ENCODE measurements at places on chromosomes 1 and 21.

- DNase-seq, result peak; percentile 45
Measured at GRCh38 chr1:154386643-154387352, 18.3 kb upstream of the IL6R start.

DNA sequence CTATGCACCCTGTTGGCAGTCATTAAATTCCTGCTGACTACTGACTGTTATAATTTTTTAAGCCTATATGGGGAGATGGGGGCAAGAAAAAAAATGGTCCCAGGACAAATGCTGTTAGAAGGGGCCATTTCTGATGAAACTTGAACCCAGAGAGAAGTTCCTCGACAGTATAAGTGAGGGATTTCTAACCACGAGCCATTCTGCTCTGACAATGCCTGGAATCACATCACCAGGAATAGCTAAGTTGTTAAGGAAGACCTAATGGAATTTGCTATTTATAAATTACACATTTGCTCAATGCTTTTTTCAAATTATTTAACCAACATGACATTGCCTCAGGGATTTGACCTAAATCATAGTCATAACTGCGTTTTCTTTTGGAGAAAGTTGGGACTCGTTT lies 55.2 kb downstream of the LHX9 start:
- DNase-seq, result no peak

GRCh38 chr1:163168053-163168452 lies 34.7 kb downstream of the RGS5 start:
- peak; percentile 99 for DNase-seq

DNA sequence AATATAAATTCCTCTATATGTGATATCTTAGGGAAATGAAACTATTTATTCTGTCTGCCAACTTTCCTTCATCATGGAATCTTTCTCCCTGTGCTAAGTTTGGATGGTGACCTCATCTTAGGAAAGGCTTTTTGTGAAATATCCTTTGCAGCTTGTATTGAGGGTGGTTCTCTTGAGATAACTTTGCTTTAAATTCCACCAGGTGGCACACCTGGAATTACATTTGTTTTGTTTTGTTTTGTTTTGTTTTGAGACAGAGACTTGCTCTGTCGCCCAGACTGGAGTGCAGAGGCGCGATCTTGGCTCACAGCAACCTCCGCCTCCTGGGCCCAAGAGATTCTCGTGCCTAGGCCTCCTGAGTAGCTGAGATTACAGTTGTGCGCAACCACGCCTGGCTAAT lies 7.6 kb upstream of the CD1A start:
- DNase-seq, result no peak

DNA sequence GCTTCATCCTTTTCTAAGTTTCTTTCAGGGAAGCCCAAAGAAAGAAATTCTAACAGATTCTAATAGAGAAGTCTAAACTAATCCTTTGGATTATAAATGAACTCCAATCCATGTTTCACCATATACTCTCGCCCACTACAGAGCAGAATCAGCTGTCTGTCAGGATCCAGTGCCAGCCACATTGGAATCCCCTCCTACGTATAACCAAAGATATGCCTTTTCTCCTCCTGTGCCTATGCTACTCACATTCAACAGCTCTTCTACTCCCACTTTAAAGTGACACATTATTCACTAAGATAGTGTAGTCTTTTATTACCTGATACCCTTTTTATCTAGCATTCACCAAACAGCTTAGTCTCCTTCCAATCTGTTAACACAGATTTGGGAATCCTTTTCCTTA lies 3.1 kb downstream of the ETV3 start:
- DNase-seq, result no peak

- DNase-seq, result no peak
Measured at GRCh38 chr1:84702143-84702542, 11.9 kb upstream of the SSX2IP start.

DNA sequence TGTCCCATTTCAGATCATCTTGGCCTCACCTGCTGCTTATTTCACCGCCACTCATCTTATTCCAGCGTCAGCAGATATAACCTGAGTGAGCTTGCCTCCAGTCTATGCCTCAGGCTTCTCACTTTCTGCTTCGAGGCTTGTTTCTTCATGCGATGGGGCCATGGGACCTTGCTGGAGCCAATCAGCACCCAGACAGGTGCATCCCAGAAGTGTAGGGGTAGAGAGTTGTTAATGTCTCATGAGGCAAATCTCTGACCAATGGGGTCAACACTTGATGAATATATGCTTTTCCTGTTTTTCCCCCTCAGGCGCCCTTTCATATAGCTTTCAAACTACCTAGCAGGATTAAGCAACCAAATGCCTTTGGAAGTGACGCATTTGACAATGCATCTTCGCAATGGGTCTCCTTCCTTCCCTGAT lies 935 bp upstream of the YIPF1 start:
- no peak for DNase-seq

GRCh38 chr1:16966282-16966681 lies 14.1 kb downstream of the MFAP2 start:
- no peak for DNase-seq

GRCh38 chr1:237011432-237011831 lies 7.2 kb upstream of the MT1HL1 start:
- no peak for DNase-seq

GRCh38 chr1:158781104-158781503 lies at the start of gene OR6N2:
Gene OR6N2 (minus strand): TSS chr1:158781204. CDS start chr1:158777635, 3,569 bp downstream.
- DNase-seq, result no peak

- no peak for DNase-seq
Measured at GRCh38 chr1:110234691-110235090, 24.6 kb downstream of the KCNC4 start.

DNA sequence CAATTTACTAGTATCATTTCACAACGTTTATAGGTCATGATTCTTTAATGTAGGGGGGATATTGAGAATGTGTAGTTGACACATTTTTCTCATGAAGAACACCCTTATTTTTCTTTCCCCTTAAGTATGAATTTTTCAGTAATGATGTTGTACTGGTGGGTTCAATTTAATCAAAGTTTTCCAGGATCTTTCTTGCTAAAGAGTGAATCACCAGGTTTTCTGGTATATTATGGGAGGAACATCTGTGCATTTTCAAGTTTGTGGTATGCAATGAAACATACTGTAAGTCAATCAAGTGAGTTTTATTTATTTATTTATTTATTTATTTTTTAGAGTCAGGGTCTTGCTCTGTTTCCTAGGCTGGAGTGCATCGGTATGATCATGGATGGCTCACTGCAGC lies 221.2 kb upstream of the PTGFR start:
- peak; percentile 65 for DNase-seq

DNA sequence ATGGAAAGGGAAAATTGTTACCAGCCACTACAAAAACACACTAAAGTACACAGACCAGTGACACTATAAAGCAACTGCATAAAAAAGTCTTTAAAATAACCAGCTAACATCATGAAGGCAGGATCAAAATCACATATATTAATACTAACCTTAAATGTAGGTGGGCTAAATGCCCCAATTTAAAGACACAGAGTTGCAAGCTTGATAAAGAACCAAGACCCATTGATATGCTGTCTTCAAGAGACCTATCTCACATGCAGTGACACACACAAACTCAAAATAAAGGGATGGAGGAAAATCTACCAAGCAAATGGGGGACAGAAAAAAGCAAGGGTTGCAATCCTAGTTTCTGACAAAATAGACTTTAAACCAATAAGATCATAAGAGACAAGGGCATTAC lies 246.3 kb downstream of the SEC16B start:
- no peak for DNase-seq

DNA sequence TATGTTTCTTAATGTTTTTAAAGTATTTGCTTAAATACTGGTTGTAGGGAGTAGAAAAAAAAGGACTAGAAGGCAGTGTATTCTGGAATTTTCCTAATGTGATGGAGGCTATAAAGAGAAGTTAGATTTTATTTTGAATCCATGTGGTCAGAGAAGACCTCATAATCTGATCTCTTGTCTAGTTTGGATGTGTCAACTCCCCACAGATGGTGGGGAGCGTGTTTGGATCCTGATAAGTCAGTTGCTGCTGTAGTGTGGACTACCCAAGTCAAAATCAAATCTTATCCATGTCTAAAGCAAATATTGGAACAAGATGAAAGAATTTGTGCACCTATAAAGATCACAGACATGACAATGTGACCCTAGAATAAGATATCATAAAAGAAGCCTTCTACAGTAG lies 918.0 kb downstream of the LTN1 start:
- no peak for DNase-seq

GRCh38 chr1:89060091-89060490 lies 4.9 kb downstream of the GBP1 start:
- DNase-seq, result no peak

- no peak for DNase-seq
Measured at GRCh38 chr1:2344121-2344681, 47.2 kb downstream of the MORN1 start.

DNA sequence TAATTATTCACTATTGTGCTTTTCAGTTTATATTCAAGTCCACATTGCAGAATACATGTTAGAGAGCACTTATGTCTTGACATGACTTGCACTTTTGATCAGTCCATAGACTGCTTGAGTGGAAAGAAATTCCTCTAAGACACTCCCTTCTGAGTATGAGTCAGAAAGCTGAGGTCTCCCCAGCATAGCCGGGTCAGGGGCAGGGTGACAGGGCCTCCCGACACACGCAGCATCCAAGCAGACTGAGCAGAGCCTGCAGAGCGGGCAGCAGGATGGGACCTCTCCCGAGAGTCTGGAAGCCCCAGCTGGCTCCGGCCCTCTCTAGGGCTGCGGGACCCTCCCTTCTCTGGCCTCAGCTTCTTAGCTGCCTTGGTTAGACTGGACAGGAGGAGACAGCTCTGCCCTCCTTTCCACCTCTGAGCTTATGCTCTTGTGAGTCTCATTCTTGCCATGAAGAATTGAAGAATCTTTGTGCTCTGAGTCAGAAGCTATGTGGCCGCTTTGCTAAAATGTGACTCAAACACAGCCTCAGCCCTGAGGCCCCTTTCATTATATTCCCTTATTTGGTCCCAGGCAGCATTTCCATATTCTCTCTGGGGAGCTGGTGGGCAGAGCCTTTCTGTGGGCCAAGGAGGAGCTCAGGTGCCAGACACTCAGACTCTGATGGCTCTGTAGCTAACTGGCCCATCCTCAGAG lies 11.2 kb upstream of the CAPN2 start:
- peak; percentile 99 for DNase-seq

DNA sequence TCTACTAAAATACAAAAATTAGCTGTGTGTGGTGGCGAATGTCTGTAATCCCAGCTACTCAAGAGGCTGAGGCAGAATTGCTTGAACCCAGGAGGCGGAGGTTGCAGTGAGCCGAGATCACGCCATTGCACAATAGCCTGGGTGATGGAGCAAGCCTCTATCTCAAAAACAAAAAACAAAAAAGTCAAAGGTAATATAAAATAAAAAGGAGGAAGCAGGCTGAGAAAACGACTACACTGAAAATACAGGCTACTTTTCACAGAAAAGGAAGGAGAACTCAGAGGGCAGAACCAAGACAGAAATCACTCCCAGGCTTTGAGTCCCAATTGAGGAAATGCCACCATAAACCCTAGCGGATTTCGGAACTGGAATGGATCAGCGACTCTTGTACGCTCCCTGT lies 5.9 kb upstream of the A3GALT2 start:
- no peak for DNase-seq

- no peak for DNase-seq
Measured at GRCh38 chr1:67571406-67571805, 113.6 kb upstream of the GADD45A start.

GRCh38 chr1:77802026-77802425 lies 22.6 kb downstream of the MIGA1 start:
- no peak for DNase-seq

- DNase-seq, result no peak
Measured at GRCh38 chr21:41149199-41149598, 18.8 kb upstream of the BACE2 start.

DNA sequence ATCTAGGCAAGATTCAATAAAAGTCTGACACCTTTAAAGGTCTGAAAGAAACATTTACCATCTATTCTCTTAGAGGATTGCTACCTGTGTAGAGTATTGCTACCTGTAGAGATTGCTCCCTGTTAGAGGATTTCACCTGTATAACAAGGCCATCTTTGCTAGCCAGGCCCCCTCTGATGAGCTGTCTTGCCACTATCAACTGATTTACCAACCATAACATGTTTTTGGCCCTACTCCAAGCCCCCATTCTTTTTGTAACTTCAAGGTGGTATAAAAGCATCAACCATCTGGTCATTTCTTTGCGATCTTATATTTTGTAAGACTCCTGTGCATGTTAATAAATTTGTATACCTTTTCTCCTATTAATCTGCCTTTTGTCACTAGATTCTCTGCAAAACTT lies 424.7 kb upstream of the CAMK1G start:
- DNase-seq, result no peak

GRCh38 chr1:29575277-29575676 lies 339.0 kb downstream of the PTPRU start:
- DNase-seq, result no peak

DNA sequence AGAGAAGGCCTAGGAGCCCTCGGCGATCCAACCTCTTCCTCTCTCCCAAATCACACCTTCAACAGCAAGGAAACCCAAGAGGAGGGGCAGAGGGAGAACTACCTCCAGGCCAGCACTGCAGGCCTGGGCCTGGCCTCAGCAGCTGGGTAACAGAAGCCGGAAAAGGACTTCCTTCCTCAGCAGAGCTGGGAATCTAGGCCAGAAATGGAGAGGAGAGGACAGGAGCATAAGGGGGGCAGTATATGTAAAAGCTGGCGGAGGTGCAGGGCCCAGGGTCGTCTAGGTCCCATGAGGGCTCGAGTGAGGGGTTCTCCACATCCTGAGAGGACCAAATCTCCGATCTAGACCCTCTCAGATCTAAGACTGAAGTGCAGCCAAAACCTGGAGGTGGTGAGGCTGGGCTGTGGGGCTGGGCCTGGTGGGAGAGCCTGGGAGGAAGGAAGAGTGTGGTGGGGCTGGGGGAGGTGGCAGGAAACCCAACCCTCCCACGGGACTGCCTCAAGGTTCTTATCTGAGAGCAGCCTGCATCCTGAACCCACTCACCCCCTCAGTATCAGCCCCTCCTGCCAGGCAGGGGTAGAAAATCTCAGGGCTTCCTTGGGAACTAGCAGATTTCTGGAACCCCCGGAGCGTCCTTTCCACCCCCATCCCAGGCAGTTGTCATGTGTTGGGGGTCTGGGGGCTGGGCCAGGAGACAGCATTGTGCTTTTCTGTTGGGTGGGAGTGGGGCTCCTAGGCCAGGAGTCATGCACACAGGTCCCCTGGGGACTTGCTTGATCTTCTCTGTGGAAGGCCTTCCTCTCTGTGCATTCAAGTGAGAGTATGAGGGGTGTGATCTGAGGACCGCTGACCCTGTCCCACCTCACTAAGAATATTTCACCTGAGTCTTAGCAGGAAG lies 33.0 kb downstream of the PIK3C2B start:
- DNase-seq, result no peak

DNA sequence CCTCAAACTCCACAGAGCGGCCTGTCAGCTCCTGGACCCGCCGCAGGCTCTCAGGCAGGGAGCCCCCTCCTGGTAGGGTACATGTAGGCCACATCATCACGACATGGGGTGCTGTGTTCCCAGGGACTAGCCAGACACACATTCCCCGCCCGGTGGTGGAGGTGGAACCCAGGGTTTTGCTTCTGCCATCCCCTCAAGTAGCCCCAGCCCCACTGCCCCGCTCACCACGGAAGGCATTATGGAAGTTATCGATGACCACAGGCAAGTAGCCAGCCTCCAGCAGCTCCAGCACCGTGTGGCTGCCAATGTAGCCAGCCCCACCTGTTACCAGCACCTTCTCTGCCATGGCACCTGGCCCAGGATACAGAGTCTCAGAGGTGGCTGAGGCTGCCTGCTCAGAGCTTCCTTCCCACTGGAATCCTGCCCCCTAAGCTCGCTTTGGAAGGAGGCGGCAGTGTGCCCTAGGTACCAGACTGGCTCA lies 1.9 kb downstream of the GALE start:
- no peak for DNase-seq

- DNase-seq, result no peak
Measured at GRCh38 chr1:11328444-11328843, 55.4 kb downstream of the UBIAD1 start.

GRCh38 chr1:34688006-34688741 lies 66.7 kb upstream of the GJB5 start:
- DNase-seq, result no peak
